ENCODE measurements at places on chromosomes 12 and 14.

- DNase-seq: no peak
Observed at GRCh38 chr12:58925111-58925611, 4.9 kb upstream of the LRIG3 start.

DNA sequence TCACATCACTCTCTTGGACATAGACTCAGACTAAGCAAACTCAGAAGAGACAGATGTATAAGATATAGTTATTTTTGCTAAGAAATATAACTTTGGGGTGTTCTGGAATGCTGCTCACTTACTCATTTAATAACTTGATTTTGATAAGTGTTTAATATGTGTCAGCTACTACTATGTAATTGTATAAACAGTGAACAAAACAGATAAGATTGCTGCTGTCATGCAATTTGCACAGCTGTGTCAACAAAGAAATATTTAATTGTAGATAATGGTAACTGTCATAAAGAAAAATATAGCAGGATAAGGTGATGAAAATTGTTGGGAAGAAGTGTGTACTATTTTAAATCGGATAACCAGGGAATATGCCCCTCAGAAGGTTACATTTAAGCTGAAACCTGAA is 84.1 kb upstream of the ZDHHC17 start:
- DNase-seq: no peak

GRCh38 chr12:59131462-59131861 is 211.2 kb upstream of the LRIG3 start:
- DNase-seq: no peak

GRCh38 chr12:54419088-54419887 is at the start of gene ITGA5:
Gene ITGA5, minus strand, starts transcription at chr12:54419266. Its CDS starts 68 bp downstream, at chr12:54419198.
- DNase-seq: no peak

- no peak for DNase-seq
Observed at GRCh38 chr14:51668870-51669269, 17.2 kb downstream of the FRMD6 start.

DNA sequence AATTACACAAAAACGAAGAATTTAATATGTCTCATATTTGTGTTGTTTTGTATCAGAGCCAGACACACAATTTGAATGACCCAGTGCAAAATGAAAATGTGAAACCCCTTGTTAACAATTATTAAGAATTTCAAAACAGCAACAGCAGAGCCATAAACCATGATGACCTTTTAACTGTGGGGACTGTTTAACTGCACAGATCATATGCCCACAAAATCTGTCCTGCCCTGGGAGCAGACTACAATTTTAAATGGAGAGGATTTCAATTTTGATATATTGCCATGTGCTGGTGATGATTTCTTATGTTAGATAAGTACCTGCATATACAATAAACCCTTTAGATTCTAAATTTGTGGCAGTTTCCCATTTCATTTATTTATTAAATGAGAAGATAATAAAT is 455.5 kb upstream of the MGAT4C start:
- no peak for DNase-seq

DNA sequence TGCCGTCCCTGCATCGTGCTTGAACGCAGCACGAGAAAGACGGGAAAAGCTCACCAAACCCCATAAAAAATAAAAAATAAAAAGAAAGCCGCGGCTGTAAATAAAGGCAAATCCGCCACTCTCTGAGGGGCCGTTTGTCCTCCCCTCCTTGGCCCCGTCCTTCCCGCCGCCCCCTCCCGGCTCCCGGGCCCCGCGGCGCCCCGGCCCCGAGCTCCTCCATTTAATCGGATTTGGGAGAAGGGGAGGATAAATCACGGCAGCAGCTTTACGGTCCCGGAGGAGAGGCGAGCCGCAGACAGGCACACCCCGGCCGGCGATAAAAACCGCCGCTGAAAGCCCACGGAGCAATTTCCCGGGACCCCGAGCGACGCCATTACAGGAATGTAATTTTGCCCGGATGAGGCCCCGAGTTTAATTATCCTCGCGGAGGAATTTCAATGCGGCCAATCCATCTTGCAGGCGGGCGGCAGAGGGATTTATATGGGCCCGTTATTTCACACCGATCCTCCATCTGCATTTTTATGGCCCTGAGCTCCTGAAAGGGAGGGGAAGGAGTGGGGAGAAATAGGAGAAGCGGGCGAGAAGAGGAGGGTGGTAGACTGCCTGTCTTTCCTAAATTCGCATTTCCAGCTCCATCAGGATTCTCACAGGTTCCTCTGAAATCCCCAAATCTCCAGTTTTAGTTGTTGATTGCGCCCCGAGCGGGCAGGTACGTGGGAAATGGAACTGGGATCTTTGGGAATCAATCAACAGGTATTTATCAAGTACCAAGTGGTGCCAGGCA is 1.3 kb upstream of the ATP5MC2 start:
- DNase-seq: no peak

DNA sequence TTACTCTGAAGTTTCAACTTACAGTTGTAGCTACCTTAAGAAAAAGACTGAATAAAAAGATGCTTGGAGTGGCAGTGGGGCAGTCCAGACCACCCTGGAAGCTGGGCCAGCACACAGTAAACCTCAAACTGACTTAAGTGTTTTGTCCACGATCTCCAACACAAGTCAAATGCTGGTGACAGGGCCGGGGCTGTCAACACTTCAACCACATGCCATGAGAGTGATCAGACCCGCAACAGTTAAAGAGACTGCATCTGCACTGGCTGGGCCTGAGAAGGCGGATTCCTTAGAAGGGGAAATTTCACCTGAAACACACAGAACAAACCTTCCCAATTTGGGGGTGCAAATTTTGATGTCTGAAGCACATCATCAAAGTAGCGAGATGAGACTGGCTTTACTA is 223.5 kb upstream of the CAND1 start:
- no peak for DNase-seq

- DNase-seq: no peak
Observed at GRCh38 chr12:105548626-105549025, 218.1 kb downstream of the C12orf75 start.

- DNase-seq: no peak
Observed at GRCh38 chr14:51335531-51335930, 95.5 kb downstream of the TMX1 start.

DNA sequence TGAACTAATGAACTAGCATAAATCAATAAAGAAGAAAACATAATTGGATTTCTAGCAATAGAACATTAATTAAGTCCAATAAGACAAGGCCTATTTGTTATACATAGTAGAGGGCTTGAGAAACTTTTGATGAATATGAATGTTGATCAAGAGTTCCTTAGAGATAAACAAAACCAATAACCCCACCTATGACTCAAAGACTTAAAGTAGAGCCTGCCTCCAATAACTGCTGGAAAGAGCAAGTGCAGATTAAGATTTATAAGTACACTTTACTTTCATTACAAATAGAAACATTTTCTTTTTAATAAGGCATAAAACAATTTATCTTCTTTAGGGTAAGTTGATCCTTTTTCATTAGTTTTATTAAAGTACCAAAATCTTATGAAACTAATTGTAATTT is 185.7 kb downstream of the SRGAP1 start:
- no peak for DNase-seq

DNA sequence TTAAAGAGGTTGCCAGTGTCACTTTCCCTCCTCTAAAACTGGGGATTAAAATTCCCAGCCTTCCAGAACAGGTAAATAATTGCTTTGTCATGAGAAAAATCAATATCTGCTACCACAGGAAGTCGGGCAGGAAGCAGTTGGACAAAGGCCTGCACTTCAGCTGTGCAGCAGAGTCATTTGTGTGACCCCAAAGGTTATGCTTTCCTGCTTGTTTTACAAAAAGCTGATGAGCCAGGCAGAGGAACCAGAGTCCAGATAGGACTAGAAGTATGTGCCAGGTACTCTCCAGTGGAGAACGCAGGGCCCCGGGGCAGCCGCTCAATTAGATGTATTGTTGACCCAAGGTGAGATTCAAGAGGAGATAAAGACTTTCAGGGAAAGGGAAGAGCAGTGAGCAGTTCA is 117.1 kb upstream of the FRMD6 start:
- DNase-seq: no peak

DNA sequence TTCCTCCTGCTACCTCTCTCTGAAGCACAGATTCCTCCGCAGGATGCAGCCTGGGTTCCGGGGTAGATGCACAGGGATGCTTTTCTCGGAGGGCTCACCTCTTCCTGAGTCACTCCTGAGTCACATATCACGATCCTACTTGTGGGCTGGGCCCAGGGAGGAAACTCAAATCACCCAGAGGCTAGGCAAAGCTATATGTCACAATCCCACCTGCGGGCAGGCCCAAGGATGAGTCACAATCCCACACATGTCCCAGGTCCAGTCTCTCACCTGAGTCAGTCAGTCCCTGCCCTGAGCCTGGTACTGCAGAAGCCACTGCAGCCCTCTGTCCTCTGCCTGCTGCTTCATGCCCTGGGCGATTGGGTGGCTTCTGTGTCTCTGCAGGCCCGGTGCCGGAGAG is 149.0 kb upstream of the GSC start:
- no peak for DNase-seq

- no peak for DNase-seq
Observed at GRCh38 chr12:2353691-2354090, 300.9 kb downstream of the CACNA1C start.

DNA sequence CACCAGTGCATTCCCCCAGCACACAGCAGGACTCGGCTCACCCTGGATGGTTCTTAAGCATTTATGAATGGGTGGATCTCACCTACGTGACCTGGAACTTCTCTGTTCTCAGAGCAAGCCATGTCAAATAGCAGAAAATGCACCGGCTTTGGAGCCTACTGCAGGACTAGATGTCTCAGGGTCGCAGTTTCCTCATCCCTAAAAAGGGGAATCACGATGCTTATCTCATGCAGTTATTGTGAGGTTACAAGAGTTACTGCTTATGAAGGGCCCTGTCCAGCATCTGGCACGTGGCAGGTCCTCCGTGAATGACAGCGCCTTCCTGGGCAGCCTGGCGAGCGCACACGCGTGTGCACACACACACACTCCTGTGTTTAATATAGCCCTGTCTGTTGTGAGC is 128.5 kb downstream of the ETV6 start:
- no peak for DNase-seq

GRCh38 chr12:91603060-91603459 is 420.4 kb upstream of the DCN start:
- DNase-seq: no peak

- no peak for DNase-seq
Observed at GRCh38 chr14:63180011-63180410, 24.2 kb upstream of the RHOJ start.

GRCh38 chr12:14410177-14410576 is 44.7 kb downstream of the ATF7IP start:
- DNase-seq: no peak

GRCh38 chr14:90116444-90116843 is 54.6 kb downstream of the KCNK13 start:
- no peak for DNase-seq

GRCh38 chr12:97203408-97203807 is 259.2 kb upstream of the RMST start:
- no peak for DNase-seq

- DNase-seq: no peak
Observed at GRCh38 chr12:45587877-45588533, 141.5 kb upstream of the ARID2 start.

DNA sequence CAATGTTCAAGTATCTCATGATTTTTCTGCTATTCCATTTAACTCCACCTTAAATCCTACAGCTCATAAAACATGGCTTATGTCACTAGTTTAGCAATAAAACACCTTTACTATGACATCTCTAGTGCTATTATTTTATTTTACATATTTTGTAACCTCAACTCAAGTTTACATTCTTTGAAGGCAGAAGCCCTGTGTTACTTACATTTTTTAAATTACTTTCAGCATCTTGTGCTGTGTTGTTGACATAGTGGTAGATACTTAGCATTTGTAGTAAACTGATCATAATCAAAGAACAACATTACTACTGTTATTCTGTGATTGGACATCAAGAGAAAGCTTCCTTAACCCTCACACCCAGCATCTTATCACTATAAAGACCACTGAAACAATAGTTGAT is 216.1 kb downstream of the BMP4 start:
- DNase-seq: no peak

GRCh38 chr12:75672200-75672599 is 160.8 kb upstream of the KRR1 start:
- no peak for DNase-seq

GRCh38 chr12:47561746-47562145 is 144.1 kb downstream of the RPAP3 start:
- DNase-seq: no peak

DNA sequence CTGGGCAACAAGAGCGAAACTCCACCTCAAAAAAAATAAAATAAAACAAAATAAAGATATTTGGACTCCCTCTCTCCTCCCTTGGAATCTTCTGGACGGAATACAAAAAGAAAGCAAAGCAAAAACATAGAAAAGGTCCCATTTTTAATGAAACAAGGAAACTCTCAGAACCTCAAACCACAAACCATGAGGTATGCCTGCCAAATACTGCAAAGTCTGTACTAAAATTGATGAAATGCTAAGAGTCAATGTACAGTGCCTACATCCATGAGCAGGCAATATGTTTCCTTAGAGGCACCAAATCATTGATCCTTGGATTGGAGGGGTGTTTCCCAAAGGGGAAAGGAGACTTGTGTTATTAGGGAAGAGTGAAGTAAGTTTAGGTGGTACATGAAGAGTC is 8.2 kb upstream of the RPS6KA5 start:
- DNase-seq: no peak

DNA sequence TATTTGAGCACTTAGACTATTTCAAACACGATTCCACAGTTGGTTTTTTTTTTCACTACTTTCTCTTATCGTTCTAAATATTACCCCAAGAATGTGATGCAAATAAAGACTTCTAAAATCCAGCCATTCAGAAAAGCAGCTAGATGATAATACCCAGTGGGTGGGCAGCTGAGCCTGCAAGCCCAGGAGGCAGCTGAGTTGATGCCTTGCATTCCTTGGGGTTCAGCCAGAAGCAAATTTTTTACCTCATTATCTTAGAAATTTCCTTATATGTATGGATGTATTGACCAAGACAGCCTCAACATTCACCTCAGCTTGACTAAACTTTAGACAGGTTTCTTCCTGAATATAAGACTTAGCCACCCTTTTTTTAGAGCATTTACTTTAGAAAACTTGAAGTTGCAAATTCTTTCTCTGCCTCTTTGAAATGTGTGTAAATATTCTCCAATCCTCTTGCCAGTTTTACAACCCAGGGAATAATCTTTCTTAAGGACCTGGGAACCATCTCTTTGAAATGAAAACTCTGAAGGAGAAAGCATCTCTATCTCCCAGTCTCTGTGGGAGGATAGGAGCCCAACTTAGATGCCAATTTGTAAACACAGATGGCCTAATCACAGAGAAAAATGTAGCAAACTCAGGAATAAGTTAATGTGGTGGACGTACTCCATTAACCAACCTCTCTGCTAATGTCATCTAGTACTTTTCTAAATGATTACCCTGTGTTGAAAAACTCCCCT is 52.2 kb upstream of the ANP32D start:
- DNase-seq: no peak

DNA sequence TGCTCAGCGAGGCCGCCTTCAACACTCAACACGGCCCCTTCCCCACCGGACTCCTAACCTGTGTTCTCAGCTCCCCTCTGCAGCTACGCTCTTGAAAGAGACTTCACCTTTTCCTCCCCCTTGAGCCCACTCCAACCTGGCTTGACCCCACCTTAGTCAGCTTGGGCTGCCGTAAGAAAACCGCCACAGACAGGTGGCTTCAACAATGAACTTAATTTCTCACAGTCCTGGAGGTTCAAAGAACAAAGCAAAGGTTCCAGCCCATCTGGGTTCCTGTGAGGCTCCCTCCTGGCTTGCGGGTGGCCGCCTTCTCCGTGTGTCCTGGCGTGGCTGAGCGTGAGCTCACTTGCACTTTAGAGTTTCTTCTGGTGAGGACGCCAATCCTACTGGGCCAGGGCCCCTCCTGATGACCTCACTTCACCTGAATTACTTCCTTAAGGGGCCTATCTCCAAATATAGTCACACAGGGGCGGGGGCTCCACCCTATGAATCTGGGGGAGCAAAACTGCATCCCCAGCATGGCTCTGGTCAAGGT is 138.8 kb downstream of the CALM1 start:
- DNase-seq: no peak

Data from AG04449 (cell line).